HT-29 (cell line): ENCODE measurements at places on chromosomes 6 and 20.

- DNase-seq: no peak
Measured at GRCh38 chr6:80366051-80366450, 259.6 kb downstream of the BCKDHB start.

DNA sequence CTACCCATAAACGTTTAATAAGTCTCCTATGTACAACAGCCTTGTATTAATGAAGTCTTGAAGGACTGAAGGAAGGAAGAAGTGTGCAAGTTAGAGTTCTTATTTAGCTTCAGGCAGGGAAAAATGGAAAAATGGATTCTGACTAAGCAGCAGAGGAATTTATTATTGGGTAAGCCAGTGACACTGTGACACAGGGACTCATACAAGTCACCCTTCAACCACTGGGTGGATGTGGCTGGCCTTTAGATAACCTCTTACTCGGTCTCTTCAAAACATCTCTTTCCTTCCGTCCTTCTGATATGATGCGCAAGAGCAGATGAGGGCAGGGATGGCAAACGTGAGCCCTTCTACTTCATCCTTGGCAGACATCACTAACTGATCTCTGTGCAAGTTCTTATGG, 145.6 kb downstream of the DHX35 start:
- peak; percentile 26 for DNase-seq

- no peak for DNase-seq
Measured at GRCh38 chr20:58978351-58979190, 2.5 kb upstream of the NELFCD start.

DNA sequence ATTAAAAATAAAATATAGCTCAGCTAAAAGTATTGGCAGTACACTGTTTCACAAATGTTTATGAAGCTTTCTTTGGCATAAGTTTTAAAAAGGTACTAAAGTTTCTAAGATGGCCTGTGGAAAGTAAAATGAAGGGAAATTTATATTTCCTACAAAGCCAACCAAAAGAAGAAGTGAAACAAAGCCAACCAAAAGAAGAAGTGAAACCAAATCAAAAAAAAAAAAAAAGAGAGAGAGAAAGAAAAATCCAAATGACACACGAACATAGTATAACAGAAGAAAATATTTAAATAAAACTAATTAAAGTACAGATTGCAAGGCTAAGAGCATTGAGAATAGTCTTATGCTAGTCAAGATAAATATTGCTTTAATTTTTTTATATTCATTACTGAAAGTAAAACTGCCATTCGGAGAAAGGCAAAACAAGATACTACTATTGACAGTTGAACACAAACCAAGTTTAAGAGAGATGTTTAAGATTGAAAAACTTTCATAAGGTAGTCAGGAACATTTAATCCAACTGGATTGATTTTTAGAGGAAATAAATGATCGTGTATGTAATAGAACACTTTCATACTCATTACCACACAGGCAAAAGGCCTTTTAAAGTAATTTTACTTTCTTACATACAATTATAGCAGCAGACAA, 12.8 kb upstream of the KHDRBS2 start:
- DNase-seq: no peak

DNA sequence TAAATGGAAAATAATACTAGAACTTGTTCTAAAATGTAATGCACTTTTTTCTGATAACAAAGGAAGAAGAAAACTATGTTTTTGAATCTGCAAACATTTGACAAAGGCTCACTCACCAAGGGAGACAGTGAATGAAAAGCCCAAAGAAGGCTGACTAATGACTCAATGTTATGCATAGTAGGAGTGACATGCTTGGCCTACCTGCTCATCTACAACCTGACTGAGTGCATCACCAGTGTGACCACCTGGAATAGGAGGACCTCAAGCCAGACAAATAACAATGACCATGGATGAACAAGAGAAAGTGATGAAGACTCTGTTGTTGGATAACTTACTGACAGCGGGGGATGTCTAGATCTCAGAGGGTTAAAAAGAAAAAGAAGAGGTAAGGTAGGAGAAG, 157.2 kb downstream of the SIM1 start:
- no peak for DNase-seq

- DNase-seq: peak; percentile 7
Measured at GRCh38 chr20:7692478-7692877, 247.8 kb downstream of the HAO1 start.

DNA sequence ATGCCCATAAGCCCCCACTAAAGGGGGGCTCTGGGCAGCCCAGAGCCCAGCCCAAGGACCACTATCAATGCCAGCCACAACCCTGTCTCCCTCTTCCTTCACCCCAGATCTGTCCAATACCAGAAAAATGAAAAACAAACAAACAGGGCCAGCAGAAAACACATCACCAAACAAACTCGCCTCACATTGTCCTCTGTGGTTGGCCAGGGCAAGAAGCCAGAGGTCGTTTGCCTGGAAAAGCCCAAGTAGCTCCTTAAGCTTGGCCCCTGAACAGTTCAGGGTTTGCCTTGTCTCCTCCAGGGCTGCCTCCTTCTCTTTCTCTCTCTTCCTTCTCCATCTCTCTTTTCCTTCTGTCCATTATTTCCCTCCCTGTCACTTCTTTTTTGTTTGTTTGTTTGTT, 10.1 kb upstream of the SCUBE3 start:
- DNase-seq: no peak

DNA sequence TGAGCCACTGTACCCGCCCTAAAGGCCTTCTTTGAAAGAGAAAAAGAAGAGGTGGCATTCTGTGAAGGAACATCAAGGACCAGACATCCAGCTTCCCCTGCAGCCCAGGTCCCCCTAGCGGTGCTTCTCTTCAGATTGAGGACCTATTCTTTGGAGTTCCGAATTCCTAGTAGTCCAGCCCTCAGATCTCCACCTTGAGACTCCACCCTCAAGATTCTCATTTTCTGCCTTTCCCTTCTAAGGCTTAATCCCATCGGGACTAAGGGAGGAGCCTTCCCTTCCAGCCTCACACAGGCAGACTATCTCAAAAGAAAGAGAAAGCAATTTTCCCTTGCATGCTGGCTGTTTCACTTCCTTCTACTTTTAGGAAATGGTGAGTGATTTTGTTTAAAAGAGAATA, 32.5 kb downstream of the MUC22 start:
- peak; percentile 77 for DNase-seq

DNA sequence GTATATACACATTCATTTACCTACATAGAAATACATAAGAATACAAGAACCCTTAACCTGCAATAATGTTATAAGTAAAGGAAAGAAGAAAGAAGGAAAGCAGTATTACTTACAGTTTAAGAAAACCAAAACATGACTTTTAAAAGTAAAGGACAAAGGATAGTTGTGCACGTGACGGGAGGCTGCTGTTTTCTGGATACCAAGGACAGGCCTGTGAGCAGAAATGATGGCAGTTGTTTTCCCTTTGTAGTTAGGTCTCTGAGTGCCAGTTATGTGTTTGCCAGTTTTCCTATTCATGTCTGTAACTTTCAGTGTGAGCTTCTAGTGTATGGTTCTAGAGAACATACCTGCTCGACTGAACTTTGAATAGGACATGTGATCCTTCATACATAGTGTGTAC, 54.8 kb downstream of the FAM120B start:
- DNase-seq: no peak
